ENCODE measurements at places on chromosomes 11 and 22. TPM values are rescaled to one million over a fixed set of nuclear protein-coding genes. Genes with fewer than 3 reads are reported as not detected.

DNA sequence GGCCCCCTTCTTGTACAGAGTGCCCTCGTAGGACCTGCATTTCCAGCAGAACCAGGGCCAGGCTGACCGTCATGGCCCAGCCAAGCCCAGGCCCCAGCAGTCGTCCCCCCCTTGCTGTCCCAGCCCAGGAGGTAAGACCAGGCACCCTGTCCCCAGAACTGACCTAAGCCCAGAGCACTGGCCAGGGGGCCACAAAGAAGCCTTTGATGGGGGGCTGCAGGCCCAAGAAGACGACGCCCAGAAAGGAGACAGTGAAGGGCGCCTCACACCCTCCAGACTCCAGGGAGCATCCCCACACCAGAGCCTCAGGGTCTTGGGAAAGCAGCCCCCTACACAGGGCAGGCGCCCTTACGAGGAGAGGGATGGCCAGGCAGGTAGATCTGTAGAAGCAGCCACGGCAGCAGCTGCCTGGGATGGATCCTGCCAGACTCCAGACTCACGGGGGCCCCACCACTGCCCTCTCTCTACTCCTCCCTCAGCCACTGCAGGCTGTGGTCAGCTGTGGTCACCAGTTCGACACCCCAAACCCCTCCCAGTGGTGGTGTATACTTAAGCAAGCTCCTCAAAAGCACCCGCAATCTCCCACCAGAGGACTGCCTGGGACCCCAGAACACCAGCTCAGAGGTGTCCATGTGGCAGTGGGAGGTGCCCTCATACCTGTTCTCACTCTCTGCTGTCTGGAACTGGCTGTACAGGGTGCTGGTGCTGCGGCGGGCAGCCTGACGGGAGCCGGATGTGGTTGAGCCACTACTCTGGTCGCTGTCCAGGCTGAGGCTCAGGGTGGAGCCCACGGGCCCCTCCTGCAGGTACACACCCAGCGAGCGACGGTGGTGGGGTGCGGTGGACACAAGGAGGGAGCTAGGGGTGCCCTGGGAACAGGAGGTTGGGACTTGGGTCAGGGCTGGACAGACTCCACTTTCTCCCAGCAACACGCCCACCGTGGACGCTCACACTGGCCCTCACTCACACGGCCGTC lies 27.0 kb downstream of the SBF1 start:
- no peak overlapping the region for H3K4me3 ChIP-seq
- no peak overlapping the region for H3K27ac ChIP-seq
- H3K4me1 ChIP-seq = no peaks in the 10 kb centered on the region
- H3K27me3 ChIP-seq = no peaks in the 10 kb centered on the region

- no peaks in the 10 kb centered on the region for H3K4me1 ChIP-seq
- no peaks in the 10 kb centered on the region for H3K36me3 ChIP-seq
- H3K4me3 ChIP-seq = no peak overlapping the region
- peak overlapping the region; percentile 87 for H3K27ac ChIP-seq
Measured at GRCh38 chr11:108647701-108648527, 17.0 kb upstream of the DDX10 start.

- no peak for DNase-seq
- no peaks in the 10 kb centered on the region for H3K27me3 ChIP-seq
- no peaks in the 10 kb centered on the region for H3K4me1 ChIP-seq
- H3K4me3 ChIP-seq = no peak overlapping the region
- no peak overlapping the region for H3K27ac ChIP-seq
- no peaks in the 10 kb centered on the region for H3K36me3 ChIP-seq
Measured at GRCh38 chr22:44183287-44183588, 2.5 kb downstream of the PARVG start.

GRCh38 chr11:33171251-33171650 lies 10.0 kb upstream of the CSTF3 start:
- H3K4me3 ChIP-seq = no peak overlapping the region
- H3K27me3 ChIP-seq = no peaks in the 10 kb centered on the region
- H3K36me3 ChIP-seq = no peaks in the 10 kb centered on the region
- no peaks in the 10 kb centered on the region for H3K4me1 ChIP-seq
- DNase-seq = no peak

GRCh38 chr11:9687711-9688477 lies 24.0 kb downstream of the SWAP70 start:
- no peak overlapping the region for H3K4me3 ChIP-seq
- no peaks in the 10 kb centered on the region for H3K36me3 ChIP-seq
- no peak for DNase-seq
- peaks cover 30% of the 10 kb centered on the region for H3K4me1 ChIP-seq
- H3K27ac ChIP-seq = peak overlapping the region; percentile 70

GRCh38 chr22:19599626-19600243 lies 75.5 kb upstream of the CLDN5 start:
- no peak for DNase-seq
- no peaks in the 10 kb centered on the region for H3K27me3 ChIP-seq
- no peaks in the 10 kb centered on the region for H3K4me1 ChIP-seq
- no peak overlapping the region for H3K4me3 ChIP-seq

- DNase-seq = no peak
- H3K36me3 ChIP-seq = no peaks in the 10 kb centered on the region
- no peak overlapping the region for H3K27ac ChIP-seq
- H3K4me1 ChIP-seq = no peaks in the 10 kb centered on the region
Measured at GRCh38 chr22:29230972-29231875, 25.5 kb downstream of the EMID1 start.

GRCh38 chr22:19667872-19668740 lies 46.2 kb upstream of the SEPTIN5 start:
- no peak for DNase-seq
- H3K4me1 ChIP-seq = no peaks in the 10 kb centered on the region
- H3K36me3 ChIP-seq = no peaks in the 10 kb centered on the region
- H3K27me3 ChIP-seq = no peaks in the 10 kb centered on the region
- H3K4me3 ChIP-seq = no peak overlapping the region

- H3K4me3 ChIP-seq = no peak overlapping the region
- no peaks in the 10 kb centered on the region for H3K4me1 ChIP-seq
- H3K36me3 ChIP-seq = no peaks in the 10 kb centered on the region
- no peak for DNase-seq
- H3K27ac ChIP-seq = no peak overlapping the region
Measured at GRCh38 chr11:46249103-46249937, 28.1 kb upstream of the CREB3L1 start.

DNA sequence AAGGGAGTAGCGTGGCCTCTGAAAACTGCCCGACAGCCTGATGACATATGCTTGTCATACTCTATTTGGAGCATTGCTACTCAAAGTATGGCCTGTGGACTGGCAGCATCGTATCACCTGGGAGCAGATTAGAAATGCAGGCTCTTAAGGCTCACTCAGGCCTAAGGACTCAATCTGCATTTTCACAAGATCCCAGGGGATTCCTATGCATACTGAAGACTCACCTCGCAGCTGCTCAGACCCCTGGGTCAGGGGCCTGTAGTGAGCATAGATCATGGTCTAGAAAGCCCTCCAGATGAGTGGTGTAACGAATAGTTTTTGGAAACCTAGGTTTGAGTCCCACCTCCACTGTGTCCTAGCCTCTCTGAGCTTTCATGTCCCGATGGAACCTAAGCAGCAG lies 126.3 kb downstream of the FEZ1 start:
- H3K27ac ChIP-seq = no peak overlapping the region
- no peaks in the 10 kb centered on the region for H3K4me1 ChIP-seq
- H3K4me3 ChIP-seq = no peak overlapping the region
- DNase-seq = no peak
- H3K36me3 ChIP-seq = no peaks in the 10 kb centered on the region

- peak overlapping the region; percentile 25 for H3K4me3 ChIP-seq
- H3K27ac ChIP-seq = no peak overlapping the region
- no peaks in the 10 kb centered on the region for H3K36me3 ChIP-seq
Measured at GRCh38 chr22:17237038-17237668, 17.9 kb upstream of the ADA2 start.

- no peaks in the 10 kb centered on the region for H3K4me1 ChIP-seq
- no peaks in the 10 kb centered on the region for H3K36me3 ChIP-seq
- H3K27ac ChIP-seq = no peak overlapping the region
- H3K4me3 ChIP-seq = no peak overlapping the region
- H3K27me3 ChIP-seq = no peaks in the 10 kb centered on the region
Measured at GRCh38 chr11:6142936-6143335, 27.2 kb downstream of the OR52B2 start.

DNA sequence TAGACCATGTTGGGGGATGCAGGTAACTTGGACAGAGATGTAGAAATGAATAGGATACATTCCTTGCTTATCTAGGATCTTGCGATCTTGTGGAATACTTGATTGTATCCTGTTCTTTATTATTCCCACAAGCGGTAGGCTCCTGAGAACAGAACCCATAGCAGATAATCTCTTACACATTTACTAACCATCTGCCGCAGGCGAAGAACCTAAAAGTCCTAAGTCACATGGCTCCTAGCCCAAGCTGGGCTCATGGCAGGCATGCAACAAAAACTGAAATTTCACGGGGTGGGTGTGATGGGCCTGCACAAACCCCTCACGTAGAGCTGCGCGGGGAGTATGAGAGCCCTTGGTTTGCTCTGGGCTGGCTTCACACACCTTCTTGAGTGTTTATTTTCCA lies 177.4 kb upstream of the NECTIN1 start:
- DNase-seq = no peak
- H3K27ac ChIP-seq = no peak overlapping the region
- peaks cover 6% of the 10 kb centered on the region for H3K27me3 ChIP-seq
- no peak overlapping the region for H3K4me3 ChIP-seq
- H3K36me3 ChIP-seq = no peaks in the 10 kb centered on the region
- no peaks in the 10 kb centered on the region for H3K4me1 ChIP-seq

DNA sequence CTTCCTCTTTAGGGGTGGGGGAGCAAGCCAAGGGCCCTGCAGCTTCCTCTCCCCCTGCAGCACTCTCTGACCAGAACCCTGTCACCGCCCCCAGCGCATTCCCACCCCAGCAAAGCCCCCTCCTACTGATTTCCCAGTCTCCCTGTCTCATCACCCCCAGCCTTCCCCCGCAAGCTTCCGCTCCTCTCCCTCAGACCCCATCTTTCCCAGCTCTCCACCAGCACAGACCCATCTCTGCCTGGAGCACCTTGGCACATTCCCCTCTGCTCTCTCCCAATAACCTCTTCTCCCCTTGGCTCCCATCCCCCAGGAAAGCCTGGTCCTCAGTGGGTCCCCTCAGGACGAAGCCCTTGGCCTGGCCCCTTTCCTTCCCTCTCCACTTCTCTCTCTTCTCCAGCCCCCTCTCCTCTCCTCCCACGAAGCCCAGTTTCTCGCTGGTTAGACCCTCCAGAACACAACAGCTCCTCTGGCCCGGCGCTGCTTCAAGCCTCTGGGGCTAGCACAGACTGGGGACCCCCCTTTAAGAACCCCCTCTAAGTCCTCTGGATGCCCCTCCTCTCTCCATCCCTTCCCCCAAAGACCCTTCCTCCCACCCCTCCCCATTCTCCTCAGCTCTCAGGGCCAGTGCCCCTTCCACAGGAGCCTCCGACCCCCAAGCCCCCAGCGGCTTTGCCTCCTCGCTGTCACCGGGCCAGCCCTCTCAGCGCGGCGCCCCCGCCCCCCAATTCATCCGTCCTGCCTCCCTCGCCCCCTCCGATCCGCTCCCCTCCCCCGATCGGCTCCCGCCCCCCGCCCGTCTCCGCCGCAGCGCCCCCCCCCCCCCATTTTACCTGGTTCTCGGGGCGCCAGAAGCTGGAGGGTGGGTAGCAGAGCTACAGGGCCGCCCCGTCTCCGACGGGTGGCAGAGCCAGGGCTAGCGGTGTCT lies 594 bp downstream of the NRXN2 start:
- H3K27ac ChIP-seq = no peak overlapping the region
- H3K27me3 ChIP-seq = peaks cover 2% of the 10 kb centered on the region
- H3K36me3 ChIP-seq = no peaks in the 10 kb centered on the region
- DNase-seq = no peak

- H3K27me3 ChIP-seq = no peaks in the 10 kb centered on the region
- peak; percentile 66 for DNase-seq
- no peaks in the 10 kb centered on the region for H3K36me3 ChIP-seq
- no peaks in the 10 kb centered on the region for H3K4me1 ChIP-seq
- H3K4me3 ChIP-seq = no peak overlapping the region
Measured at GRCh38 chr11:61949169-61950034, 749 bp upstream of the BEST1 start.

DNA sequence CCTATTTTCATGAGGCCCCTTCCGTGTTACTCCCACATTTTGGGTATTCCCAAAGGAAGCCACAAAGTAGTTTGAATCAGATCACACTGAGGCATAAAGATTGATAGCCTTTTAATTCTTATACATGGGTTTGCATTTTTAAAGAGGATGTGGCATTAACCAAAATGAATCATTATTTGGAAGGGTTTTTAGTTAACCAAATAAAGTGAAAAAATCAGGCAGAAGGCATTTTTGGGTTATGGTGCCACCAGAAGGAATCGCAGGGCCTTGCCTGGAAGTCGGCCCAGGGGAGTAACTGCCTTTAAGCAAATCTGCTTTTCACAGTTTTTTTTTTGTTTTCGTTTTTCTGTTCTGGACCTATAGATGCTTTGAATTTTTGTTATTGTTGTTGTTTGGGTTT lies 55.4 kb downstream of the HSD17B12 start:
- peaks cover 4% of the 10 kb centered on the region for H3K4me1 ChIP-seq
- H3K36me3 ChIP-seq = no peaks in the 10 kb centered on the region
- no peak overlapping the region for H3K4me3 ChIP-seq
- peak overlapping the region; percentile 19 for H3K27ac ChIP-seq

- no peaks in the 10 kb centered on the region for H3K36me3 ChIP-seq
- no peak overlapping the region for H3K4me3 ChIP-seq
- DNase-seq = no peak
- no peaks in the 10 kb centered on the region for H3K4me1 ChIP-seq
- no peaks in the 10 kb centered on the region for H3K27me3 ChIP-seq
- H3K27ac ChIP-seq = no peak overlapping the region
Measured at GRCh38 chr11:104098132-104098531, 61.7 kb downstream of the DDI1 start.

DNA sequence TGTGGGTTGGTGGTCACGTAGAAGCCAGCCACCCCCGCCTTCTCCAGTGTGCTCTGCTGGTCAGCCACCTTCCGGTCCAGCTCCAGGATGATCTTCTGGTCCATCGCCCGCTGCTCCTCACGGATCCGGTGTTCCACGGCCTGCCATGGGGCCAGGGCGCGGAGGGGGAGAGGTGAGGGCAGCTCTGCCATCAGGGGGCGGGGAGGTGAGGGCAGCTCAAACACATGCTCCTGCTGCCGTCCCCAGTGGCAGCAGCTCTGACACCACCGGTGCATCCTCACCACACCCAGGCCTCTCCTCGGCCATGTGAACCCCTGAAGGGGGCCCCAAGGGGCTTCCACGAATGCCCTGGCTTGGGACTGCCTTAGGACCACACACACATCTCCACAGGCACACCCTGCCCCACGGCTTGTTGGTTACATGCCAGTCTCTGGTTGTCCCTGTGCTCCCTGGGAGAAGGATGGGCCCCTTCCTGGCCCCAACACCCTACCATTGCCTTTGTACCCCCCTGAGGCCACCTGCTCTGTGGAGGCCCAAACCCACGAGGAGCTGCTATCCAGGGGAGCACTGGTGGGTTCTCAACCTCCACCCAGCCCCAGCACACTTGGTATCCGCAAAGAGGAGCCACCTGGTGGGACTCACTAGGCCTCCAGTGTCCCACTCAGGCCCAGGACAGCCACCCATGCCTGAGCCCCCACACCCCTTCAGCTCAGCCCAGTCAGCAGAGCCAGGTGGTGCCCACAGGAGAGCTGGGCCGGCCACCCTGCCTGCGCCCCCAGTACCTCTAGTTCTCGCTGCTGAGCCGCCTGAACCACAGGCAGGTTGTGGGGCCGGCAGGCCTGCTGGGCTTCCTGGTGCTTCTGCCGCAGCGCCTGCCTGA lies 4.3 kb downstream of the DGCR6L start:
- no peak overlapping the region for H3K27ac ChIP-seq
- peaks cover 4% of the 10 kb centered on the region for H3K4me1 ChIP-seq
- no peaks in the 10 kb centered on the region for H3K27me3 ChIP-seq
- DNase-seq = peak; percentile 13
- H3K36me3 ChIP-seq = no peaks in the 10 kb centered on the region

MS4A15 gene
- not detected for total RNA-seq

TYR gene
- not detected for total RNA-seq

CALCA gene
- not detected for total RNA-seq

SPDYC gene
- not detected for total RNA-seq

NEFH gene
- total RNA-seq = 0.29 TPM

KCNK4 gene
- not detected for total RNA-seq
